ENCODE measurements at places on chromosomes 1 and 21.

GRCh38 chr1:39086386-39086785, 60.2 kb downstream of the NDUFS5 start:
- DNase-seq, result no peak

DNA sequence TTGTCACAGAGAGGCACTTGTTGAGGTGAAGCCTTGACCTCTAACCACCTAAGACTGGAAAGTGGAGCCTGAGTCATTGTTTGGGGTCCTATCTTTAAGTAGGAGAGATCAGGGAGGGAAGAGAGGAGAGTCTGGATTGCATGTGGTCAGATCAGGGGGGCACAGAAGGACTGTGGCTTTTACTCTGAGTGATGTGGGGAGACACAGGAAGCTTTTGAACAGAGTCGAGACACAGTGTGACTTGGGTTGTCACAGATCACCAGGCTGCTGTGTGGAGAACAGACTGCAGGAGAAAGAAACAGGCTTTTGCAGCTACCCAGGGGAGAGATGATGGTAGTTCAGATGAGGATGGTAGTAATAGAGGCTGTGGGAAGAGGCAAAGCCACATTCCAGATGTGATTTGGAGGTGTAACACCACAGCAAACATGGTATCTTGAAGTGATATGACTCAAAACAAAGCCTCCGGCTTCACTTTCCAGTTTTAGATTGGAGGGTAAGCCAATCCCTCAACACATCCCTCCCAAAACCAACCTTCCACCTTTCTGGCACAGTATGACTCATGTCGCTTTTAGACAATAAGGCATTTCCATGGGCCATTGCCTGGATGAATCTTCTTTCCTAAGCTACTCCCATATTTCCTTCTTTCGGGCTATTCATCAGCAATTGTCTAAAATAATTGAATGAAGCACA, 125.8 kb upstream of the SLC44A3 start:
- DNase-seq, result no peak

- DNase-seq, result no peak
Measured at GRCh38 chr21:45699966-45700365, 56.4 kb downstream of the PCBP3 start.

GRCh38 chr1:3031401-3032221, 10.3 kb downstream of the ACTRT2 start:
- no peak for DNase-seq

DNA sequence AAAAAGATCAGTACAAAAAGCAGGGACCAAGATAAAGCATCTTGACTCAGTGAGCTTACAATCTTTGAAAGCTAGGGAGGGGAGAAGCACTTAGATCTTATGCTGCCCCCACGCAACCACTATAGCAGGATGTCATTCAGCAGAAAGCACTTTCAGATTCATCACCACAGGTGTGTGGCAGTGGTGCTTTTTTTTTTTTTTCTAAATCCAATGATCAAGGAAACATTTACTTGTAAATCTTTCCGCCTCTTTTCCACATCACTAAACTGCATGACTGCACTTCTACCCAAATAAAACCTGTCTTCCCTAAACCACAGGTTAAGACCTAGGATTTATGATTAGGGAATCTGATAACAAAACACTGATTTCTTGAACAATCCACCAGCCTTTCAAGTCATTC, 154.8 kb downstream of the SLC45A1 start:
- DNase-seq, result peak; percentile 48

DNA sequence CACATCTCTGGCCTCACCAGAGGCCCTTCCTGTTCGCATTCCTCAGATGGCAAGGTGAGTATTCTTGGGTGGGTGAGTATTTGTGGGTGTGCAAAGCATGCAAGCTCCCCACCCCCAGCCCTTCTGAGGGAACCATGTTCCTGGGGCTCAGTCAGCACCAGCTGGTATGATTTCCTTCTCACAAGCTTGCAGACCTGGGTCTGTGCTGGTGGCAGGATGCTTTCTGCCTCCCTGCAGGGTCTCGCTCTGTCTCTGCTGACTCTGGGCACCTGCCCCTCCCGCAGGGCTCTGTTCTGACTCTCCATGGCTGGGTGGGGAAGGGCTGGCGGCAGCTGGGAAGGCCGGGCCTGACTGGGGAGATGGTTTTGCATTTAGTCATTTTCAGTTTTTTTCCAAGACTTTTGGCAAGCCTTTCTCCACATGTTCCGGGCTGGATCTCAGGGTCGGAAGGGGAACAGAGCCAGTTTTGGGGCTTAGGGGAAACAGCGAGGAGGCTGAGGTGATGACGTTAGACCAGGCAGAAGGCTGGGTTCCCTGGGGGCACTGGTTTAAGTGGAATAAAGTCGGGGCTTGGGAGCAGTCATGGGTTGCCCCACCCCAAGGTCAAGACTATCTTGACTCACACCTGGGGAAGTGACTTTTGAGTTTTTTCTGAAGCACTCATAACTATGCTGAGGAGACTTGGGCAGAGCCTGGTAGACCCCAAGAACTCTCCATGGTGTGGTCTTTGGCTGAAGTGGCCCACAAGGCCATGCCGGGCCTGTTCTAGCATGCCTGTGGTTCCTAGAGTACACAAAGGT, 6.2 kb downstream of the RASSF5 start:
- no peak for DNase-seq

GRCh38 chr1:170803711-170804110, 131.6 kb upstream of the MROH9 start:
- no peak for DNase-seq

DNA sequence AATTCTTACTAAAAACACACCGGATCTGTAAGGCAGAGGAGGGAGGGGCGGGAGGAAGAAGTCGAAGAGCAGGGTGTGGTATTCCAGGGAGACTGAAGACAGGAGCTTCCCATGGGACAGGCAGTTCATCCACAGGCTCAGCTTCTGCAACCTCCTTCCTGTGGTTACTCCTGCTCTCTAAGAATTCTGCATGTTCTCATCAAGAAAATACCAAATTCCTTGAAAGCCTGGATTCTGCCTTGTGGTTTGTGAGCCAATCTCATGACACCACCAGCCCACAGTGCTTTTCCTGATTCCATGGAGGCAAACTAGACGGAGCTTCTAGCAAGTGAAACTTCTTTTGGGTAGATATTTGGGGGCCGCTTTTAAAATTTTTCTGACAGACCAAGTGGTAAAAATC, 1.1 kb upstream of the ST6GALNAC3 start:
- DNase-seq, result no peak

GRCh38 chr21:27827972-27828371, 861.1 kb upstream of the ADAMTS5 start:
- DNase-seq, result no peak

DNA sequence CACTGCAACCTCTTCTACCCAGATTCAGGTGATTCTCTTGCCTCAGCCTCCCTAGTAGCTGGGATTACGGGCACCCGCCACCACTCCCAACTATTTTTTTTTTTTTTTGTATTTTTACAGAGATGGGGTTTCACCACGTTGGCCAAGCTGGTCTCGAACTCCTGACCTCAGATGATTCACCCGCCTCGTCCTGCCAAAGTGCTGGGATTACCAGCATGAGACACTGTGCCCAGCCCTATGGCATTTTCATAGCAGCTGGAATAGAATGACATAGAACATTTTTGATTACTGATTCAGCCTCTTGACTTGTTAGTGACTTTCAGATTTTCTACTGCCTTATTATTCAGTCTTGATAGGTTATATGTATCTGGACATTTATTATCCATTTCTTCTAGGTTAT, 1046.2 kb downstream of the AMY1C start:
- DNase-seq, result no peak

DNA sequence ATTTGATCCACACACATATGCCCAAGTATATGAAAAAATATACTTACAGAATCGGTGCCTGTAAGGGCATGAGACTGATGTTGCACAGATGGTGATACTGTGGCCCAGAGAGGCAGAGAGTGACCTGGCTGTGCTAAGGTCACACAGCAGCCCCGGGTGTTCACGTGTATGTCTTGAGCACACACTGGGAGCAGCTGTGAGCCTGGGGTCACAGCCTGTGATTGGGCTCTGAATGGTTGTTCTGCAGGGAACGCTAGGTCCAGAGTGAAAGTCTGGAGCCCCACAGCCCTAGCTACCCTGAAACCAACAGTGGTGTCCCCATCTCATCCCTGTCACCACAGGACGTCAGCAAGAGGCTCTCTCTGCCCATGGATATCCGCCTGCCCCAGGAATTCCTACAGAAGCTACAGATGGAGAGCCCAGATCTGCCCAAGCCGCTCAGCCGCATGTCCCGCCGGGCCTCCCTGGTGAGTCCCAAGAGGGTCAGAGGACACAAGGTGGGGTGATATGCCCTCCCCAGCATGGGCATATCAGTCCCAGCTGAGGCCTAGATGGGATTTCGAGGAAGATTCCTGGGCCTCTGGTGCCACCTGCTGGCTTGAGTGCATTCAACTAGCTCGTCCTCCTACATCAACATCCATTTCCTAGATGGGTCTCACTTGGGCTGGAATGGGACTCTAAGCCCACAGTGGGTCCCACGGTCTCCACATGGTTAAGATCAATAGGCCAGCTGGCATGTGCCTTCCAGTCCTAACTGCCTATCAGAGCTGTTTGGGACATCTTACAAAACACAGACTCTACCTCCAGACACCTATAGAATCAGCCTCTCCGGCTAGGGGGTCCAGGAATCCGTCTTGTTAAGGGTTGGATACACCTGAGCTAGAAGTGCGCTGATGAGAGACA, 19.7 kb downstream of the CDK18 start:
- peak; percentile 92 for DNase-seq

DNA sequence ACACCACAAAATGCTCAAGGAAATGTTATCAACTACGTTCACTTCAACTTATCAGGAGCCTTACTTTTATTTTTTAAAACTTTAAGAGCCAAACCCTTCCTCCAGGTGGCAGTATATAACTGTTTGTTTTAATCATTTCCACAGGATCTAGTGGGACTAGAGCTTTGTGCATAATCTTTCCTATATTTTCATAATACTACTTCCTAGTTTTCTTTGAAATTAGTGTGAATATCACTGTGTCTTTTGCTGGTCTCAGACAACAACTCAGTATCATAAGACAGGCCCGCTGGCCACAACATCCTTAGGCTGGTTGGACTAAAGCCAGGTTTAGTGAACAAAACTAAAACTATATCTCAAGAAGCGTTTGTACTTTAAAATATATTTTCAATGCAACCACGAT, 145.5 kb downstream of the TIAM1 start:
- peak; percentile 79 for DNase-seq

DNA sequence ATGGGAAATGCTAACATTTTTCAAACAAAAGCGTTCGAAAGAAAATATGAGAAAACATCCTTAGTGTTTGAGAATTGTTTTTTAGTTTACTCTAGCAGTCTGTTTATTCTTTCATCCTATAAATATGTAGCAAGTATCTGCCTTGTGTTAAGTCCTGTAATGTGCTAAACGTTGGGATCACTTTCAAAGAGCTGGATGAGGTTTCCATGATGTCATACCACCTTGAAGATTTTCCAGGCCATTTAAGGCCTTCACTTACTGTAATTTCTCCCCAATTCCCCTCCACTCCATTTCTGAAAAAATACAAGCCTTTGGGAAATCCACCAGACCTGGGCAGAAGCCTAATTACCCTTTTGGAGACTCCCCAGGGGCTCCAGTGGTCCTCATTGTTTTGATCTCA, 24.2 kb upstream of the CTBS start:
- DNase-seq, result no peak

DNA sequence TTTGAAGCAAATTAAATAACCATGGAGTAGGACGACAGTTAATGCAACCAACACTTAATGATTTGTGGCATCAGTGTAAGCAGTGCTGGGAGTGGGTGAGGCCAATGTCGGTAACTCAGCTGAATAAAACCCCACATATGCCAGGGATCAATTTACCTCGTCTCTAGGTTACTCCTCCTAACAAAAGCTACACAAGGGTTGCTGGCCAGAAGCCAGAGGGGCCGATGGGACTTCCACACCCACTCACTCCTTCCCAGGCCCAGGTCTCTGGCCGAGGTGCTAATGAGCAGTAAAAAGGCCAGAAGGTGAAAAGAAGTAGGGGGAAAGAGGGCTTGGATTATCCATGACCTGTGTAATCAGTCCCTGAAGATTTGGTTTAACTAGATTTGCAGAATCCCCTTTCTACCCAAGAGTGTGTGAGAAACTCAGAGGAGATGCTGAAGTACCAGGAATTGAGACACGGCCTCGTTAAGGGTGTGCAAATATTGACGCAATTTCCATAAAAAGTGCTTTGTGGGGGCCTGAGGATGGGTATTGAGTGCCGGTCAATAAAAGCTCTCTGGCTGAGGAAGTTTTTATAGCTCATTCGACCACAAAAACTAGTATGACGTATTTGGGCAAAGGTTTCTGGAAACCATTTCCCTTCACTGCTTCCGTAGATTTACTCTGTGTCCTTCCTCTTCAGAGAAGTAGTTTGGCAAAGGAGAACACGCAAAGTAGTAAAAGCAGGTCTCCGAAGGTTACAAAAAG, 145.5 kb downstream of the TBX15 start:
- DNase-seq, result peak; percentile 20

DNA sequence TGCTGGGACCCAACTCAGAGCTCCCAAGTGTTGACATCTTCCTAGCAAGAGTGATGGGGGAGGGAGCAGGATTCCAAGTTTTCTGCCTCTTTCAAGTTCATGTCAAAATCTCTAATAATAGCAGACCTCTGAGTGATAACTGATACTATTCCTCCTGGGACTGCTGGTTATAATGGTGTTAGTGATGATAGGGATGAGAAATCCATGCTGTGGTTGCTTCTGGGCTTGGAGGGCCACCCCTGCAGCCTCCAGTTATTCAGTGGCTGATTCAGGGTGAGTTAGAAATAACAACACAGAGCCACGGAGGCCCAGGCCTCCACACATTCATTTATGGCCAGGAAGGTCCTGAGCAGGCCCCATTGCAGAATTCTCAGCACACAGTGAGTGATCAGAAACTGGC, 40.6 kb upstream of the ARTN start:
- DNase-seq, result no peak

GRCh38 chr1:92323473-92324453, 24.9 kb downstream of the RPAP2 start:
- DNase-seq, result no peak

DNA sequence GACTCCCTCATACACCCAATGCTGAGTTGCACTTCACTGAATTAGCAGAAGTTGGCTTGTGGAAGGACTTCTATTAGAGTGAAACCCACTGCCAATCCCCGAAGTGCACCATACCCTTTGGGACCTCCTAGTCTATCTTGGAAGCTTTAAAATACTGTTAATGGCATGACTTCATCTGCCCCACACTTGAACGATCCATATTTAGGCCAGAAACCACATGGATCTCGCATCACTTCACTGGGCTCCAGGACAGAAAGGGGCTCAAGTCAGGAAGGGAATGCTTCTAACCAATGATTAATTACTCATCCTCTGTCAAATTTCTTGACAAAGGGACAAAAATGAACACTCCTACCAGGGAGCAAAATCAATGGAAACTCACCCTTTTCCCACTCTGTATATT, 69.1 kb downstream of the BCAR3 start:
- DNase-seq, result no peak

GRCh38 chr1:1293263-1294249, 13.3 kb downstream of the SCNN1D start:
- DNase-seq, result no peak

GRCh38 chr1:81703391-81703755, 97.4 kb upstream of the ADGRL2 start:
- DNase-seq, result no peak
